AG04449 (cell line): ENCODE measurements at places on chromosomes 7 and 10.

DNA sequence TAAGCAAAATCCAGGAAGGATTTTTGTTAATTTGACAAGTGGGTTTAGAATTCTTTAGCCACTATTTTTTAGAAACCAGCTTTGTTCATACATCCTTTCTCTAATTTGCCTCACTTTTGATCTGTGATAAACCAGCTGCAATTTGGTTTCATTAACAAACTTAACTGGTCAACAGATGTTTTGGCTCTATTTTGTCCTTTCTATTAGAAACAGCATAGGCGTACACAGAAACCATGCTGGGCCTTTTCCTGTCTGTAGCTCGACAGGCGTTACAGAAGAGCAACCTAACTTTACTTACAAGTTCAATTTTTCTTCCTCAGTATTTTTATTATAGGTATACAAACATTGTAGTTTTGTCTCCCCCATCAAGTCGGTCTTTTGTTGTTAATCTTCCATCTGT is 28.2 kb downstream of the KAT6B start:
- DNase-seq = no peak

DNA sequence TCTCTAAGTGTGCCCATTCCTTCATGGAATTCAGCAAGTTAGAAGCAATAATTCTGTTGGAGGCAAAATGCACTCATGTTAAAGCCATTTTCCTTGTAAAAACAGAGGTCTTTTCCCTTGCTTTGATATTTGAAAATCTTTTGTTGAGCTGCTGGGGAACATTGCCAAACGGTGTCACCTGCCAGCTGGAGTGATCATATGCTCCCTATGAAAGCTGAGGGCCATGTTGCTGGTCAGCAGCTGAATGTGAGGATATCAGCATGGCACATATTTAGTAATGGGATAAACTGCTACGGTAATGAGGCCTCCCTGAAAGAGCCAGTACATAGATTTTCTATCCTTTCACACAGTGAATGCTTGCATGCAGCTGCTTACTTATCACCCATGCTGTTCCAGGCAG is 224.3 kb downstream of the THSD7A start:
- no peak for DNase-seq

- DNase-seq = no peak
These were observed 50.8 kb downstream of the ALOX5 start for GRCh38 chr10:45424668-45425404.

DNA sequence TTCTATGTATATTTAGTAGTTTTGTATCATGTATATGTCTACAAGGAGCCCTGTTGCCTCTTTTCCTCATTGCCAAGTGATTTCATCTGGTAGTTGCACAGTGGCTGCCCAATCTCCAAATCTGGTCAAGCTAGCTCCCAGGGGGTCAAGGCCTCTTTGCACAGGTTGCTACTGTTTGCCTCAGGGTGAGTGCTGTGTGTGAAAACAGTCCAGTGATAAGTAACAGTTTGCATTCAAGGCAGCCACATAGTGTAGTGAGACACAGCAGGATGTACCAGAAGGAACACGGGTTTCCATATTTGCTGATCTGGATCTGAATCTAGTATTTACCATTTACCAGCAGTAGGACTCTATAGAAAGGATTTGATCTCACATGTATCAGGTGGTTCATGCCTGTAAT is 13.3 kb upstream of the EPC1 start:
- DNase-seq = no peak

DNA sequence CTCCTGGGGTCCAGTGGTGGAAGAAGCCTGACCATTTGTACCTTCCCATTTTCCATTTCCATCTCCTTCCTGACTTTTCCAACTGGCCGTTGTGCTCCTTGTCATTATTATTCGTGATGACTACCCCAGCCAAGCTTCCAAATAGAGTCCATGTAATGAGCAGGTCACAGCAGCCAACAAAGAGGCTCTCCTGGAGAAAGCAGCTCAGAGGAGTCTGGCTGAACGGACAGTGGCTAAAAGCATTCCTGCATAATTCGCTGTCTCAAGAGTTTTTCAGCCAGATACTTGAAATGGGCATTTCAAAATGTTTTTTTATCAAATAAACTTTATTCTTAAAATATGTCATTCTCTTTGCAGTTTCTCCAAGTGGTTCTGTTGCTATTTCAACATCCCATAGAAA is 458.6 kb downstream of the INHBA start:
- no peak for DNase-seq
